ENCODE measurements at places on chromosomes 3 and 15. TPM values are rescaled to one million over a fixed set of nuclear protein-coding genes. Genes with fewer than 3 reads are reported as not detected.

Gene CLDN18
- total RNA-seq = not detected

Gene CADM2
- total RNA-seq = 0.60 TPM

Gene RPL39L
- 4.9 TPM for total RNA-seq

Gene AGBL1
- total RNA-seq = not detected

Gene VGLL4
- total RNA-seq = 57.1 TPM

Gene TTC21A
- 16.8 TPM for total RNA-seq

Gene GOLGA6D
- not detected for total RNA-seq

Gene SNTN
- total RNA-seq = not detected

Gene RASGRP1
- 23.0 TPM for total RNA-seq

Gene FYCO1
- 40.1 TPM for total RNA-seq

Gene DNAJC17
- total RNA-seq = 29.6 TPM

Gene PCOLCE2
- 4.9 TPM for total RNA-seq

Gene IDH3A
- 74.0 TPM for total RNA-seq

Gene NOX5
- total RNA-seq = 29.2 TPM

GRCh38 chr3:58464866-58465265 is 27.0 kb upstream of the KCTD6 start:
- no peak for DNase-seq

DNA sequence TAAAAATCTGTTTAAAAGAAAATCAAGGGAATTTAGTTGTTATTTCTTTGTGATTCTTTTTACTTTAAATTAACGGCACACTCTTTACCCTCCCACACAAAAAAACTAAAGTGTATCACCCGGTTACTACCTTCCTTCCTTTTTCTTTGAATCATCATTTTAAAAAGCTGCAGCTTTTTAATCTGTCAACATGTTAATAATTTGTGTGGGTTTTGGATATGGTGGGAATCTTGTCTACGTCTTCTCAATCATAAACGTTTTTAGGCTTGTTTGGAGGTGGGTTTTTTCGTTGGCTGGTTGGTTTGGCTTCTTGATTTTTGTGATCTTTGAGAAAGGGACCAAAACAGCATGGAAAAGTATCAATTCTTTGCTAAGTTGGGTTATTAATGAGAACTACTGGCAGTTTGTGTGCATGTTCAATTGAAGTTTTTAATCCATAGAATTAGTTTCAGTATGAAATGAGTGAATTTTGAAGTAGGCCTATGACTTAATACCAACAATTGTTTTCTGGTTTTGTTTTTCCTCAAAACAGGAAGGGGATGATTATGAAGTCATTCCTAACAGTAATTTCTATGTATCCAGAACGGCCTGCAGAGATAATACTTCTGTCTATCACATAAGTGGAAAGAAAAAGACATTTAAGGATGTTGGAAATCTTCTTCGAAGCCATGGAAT is 4.5 kb downstream of the SMC4 start:
- DNase-seq = no peak

GRCh38 chr3:196458063-196458462 is 25.8 kb upstream of the UBXN7 start:
- no peak for DNase-seq

- no peak for DNase-seq
Measured at GRCh38 chr3:32121137-32121536, 14.7 kb downstream of the GPD1L start.

DNA sequence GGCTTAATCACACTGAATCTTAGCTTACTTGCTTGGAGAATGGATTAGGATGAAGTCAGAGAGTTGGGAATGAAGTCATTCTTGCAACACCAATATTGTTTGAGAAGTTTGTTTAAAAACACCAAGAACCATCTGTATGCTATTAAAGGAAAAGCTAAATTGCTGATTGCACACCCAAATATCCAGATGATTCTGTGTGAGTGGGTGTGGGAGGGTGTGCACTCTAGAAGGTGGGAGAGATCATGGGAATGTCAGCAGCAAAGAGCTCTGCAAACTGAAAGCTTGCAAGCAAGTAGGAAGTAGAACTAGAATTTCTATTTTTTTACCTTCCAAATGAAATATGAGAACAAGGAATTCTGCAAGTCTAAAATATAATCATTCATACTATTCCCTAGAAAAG is 364.9 kb downstream of the NR2F2 start:
- DNase-seq = no peak

- no peak for DNase-seq
Measured at GRCh38 chr15:54212635-54213034, 234.4 kb downstream of the UNC13C start.

GRCh38 chr3:118098827-118099226 is 935.8 kb downstream of the IGSF11 start:
- no peak for DNase-seq

DNA sequence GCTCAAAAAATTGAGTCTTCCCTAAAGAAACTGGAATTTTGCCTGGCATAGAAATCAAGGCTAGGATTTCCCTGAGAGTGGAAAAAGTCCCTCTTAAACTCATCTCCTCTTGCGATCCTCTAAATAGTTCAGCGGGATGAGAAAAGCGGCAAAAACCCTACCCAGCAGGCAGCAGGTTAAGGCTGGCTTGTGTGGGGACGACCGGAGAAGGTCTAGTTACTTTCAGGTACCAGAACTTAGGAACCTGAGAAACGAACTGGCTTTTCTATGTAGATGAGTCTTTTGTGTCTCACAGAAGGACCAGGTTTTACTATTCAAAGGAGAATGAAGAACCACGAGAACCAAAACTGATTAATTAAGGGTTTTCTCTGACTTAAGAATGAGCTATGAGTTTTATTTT is 523.7 kb upstream of the TGFBR2 start:
- DNase-seq = no peak

- peak; percentile 3 for DNase-seq
Measured at GRCh38 chr15:67110958-67111864, 45.8 kb downstream of the SMAD3 start.

DNA sequence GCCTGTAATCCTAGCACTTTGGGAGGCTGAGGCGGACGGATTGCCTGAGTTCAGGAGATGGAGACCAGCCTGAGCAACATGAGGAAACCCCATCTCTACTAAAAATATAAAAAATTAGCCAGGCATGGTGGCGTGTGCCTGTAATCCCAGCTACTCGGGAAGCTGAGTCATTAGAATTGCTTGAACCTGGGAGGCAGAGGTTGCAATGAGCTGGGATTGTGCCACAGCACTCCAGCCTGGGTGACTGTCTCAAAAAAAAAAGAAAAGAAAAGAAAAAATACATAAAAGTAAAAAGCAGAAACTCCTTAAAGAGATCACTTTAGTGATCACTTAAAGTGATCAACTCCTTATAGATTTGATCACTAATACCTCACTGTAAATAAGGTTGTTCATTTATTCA is 78.0 kb downstream of the GMPS start:
- DNase-seq = no peak

DNA sequence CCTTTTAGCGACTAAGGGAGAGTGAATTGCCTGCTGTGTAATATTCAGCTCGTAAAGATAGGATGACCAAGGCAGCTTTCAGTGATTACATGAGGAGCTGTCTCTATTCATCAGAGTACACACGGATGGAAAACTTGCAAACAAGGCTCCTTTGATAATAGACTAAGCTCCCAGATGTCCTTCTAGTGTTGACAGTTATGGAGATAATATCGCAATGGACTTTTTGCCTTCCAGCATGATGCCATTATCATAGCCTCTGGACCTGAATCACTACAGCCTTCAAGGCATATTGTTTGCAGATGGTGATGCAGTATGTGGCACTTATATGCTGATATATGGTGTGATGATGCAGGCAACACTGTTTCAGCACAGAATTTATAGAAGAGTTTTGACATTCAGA is 93.9 kb downstream of the ECT2 start:
- no peak for DNase-seq

DNA sequence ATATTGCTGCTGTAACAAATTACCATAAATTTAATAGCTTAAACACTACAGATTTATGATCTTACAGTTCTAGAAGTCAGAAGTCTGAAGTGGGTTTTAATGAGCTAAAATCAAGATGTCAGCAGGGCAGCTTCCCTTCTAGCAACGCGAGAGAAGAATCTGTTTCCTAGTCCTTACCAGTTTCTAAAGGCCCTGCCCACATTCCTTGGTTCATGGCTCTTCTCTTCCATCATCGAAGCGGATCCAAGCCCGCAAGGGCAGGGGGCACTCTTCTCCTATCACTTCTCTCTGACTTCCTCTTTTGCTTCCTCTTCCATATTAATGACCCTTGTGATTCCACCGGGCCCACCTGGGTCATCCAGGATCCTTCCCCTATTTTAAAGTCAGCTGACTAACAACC is 16.1 kb downstream of the MINDY4B start:
- DNase-seq = no peak

DNA sequence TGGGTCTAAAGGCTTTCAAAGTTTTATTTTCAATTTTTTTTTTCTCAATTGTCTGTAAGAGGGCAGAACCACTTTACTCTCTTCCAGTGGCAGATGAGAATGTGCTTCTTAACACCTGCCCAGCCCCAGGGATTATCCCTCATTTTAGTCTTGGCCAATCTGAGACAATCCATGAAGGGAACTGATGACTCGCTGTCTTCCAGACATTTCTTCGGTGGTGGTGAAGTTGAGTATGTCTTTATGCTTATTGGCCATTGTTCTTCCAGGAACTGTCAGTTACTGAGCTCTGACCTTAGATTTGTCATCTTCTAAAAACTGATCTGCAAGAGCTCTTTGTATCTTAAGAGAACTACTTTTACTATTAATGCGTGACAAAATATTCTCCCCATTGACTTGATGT is 139.5 kb downstream of the TJP1 start:
- DNase-seq = no peak

GRCh38 chr3:156189927-156190326 is 69.5 kb downstream of the KCNAB1 start:
- DNase-seq = no peak

DNA sequence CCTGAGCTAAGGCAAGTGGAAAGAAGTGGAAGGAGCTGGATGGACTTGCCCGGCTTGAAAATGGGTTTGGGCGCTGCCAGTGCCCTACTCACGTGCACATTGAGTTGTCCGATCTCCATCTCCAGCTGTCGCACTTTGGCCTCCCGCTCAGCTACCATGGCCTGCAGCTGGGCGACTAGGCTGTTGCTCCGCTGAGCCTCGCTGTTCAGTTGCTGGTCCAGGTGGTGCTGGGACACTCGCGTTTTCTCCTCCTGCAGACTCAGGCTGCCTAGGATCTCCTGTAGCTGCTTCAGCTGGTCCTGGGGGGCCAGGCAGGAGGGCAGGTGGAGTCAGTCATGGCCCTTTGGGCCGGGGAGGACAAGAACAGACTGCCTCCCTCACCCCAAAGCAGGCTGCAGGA is 33.0 kb upstream of the HHATL start:
- DNase-seq = no peak

DNA sequence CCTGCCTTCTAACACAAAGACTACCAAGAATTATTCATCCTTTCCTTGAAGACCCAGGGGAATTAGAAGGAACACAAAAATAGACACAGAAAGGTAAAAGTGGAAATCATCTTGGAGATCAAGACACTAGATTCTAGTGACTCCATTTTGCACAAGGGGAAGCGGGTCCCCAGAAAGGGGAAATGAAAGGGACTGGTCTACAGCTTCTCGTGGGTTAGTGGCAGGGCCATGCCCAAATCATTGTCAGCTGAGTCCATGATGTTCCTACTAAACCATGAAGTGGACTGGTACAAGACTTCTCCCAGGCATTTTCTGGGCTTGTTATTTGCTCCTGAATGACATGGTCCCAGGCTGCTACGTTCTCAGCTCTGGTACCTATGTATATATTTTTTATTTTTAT is 230.7 kb upstream of the TPRG1 start:
- no peak for DNase-seq

DNA sequence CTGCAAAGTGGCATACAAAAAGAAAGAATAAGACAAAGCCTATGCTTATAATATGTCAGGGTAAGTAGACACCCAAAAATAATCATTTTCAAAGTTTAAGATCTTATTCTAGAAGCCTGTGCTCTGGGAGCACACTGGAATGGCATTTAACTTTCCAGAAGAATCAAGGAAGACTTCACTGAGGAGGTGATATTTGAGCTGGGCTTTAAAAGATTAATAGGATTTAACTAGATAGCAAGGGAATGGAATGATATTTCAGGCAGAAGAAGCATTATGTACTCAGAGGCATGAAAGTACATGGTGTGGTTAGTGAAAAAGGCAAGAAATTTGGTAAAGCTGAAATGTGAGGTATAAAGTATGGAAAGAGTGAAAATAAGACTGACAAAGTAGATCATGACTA is 106.8 kb downstream of the ZBTB20 start:
- no peak for DNase-seq

DNA sequence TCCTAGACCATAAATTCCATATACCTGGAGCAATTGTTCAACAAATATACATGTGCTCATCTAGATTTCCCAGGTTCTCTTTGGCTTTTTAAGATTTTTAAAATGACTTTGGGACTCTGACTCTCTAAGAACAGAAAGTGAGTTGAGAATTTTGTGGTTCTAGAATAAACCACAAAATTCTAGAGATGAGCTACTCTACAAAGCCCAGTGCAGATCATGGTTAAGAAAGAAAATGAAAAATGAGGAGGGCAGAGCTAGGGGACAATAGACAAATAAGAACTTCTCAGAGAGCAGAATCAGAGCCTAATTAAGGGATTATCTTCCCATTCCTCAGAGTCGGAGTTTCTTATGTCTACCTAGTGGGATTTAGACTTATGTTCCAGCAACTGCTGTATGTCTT is 694.7 kb downstream of the ZNF385D start:
- no peak for DNase-seq

DNA sequence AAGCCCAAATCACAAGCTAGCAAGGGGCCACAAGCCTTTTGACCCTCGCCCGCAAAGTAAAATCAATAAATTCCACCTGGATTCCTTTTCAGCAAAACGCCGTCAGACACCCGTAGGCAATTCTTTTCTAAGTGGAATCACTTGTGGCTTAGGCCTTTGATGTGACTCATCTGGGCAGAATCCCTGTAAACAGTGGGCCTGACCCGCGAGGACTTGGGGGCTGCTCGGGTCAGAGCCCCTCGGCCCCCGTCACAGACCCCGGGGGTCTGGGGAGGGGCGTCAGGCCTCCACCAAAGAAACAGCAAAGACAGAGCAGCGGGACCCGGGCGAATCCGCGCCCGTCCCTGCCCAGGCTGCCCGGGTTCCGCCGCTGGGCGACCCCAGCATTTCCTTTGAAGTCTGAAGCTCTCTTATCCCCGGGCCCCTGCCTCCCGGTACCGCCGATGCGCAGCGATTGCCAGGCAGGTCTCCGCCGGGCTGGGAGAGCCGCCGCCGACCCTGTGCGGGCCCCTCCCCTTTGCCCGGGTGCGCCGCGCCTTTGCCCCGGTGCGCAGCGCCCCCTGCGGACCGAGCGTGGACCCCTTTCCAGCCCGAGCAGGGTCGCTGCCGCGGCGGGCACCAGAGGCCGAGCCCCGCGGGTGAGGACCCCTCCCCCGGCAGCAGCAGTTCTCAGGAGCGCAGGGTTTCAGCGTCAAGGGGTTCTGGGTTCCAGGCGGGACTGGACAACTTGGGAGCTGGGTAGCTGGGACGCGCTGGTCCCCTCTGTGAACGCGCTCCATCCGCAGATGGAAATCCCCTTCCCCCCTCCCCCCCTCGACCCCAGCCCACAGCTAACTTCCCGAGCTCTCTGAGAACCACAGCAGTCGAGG is 178.3 kb downstream of the UACA start:
- DNase-seq = peak; percentile 75

DNA sequence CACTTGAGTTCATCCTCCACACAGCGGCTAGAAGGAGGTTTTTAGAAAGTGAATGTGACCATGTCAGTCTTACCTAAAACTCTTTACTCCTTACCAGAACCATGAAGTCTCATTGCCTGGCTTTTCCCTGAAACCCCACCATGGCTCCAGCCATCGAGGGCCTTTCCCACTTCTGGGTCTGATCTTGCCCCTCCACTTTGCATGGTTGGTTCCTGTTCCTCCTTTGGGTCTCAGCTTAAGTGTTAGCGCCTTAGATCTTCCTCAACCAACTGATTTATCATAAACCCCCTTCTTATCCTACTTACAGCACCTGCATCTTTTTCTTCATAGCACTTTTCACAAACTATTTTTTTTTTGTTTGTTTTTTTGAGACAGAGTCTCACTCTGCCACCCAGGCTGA is 45.9 kb upstream of the ULK4 start:
- DNase-seq = no peak
